T-cell (primary cell): ENCODE measurements at places on chromosomes 5 and 9. TPM values are rescaled to one million over a fixed set of nuclear protein-coding genes. Genes with fewer than 3 reads are reported as not detected.

GRCh38 chr9:128276574-128277270 is 646 bp downstream of the SWI5 start:
- peak overlapping the region; percentile 61 for H3K27ac ChIP-seq
- no peak for DNase-seq
- H3K36me3 ChIP-seq: peaks cover 11% of the 10 kb centered on the region
- peaks cover 25% of the 10 kb centered on the region for H3K4me1 ChIP-seq
- no peaks in the 10 kb centered on the region for H3K27me3 ChIP-seq

DNA sequence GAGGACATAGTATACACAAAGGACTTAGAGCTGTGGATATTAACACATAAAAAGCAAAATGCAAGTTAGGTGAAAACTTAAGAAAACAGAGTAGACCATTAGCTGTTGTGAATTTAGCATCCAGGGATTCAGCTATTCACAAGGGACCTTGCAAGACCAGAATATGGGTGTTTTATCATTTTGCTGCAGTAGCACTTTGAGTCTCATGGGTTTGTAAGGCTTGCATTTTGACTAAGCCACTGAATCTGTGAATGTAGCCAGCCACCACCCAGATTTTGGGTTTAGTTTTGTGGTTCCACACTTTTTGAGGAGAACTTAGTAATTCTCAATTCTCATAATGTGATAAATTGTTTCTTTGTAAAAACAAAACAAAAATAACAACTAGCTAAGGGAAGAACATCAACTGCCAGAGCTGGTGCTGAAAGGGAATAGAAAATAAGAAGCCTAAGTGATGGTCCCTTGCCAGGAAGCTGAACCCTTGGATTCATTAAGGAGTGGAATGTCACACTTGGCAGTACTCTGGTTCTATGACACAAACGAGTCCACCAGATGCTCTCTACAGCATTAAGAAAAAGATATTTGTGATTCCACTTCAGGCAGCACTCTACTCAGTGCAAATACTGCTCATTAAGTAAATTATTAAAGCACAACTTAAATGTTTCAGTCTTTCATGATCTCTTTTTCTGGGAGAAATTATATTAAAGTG is 557.4 kb upstream of the ZNF462 start:
- H3K27me3 ChIP-seq: no peaks in the 10 kb centered on the region
- no peaks in the 10 kb centered on the region for H3K36me3 ChIP-seq
- H3K27ac ChIP-seq: no peak overlapping the region
- H3K4me1 ChIP-seq: no peaks in the 10 kb centered on the region

DNA sequence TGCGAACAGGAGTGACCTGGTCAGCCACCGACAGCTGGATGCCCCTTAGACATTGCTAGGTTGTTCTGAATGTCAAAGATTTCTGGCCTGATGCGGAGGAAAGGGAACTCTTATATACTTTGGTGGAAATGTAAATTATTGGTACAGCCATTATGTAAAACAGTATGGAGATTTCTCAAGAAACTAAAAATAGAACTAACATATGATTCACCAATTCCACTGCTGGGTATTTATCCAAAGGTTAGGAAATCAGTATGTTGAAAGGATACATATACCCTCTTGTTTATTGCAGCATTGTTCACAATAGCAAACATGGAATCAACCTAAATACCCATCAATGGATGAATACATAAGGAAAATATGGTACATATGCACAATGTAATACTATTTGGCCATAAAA is 31.8 kb downstream of the DMRT3 start:
- no peak overlapping the region for H3K4me3 ChIP-seq
- H3K4me1 ChIP-seq: peaks cover 4% of the 10 kb centered on the region
- H3K27me3 ChIP-seq: peaks cover 13% of the 10 kb centered on the region
- no peaks in the 10 kb centered on the region for H3K36me3 ChIP-seq

DNA sequence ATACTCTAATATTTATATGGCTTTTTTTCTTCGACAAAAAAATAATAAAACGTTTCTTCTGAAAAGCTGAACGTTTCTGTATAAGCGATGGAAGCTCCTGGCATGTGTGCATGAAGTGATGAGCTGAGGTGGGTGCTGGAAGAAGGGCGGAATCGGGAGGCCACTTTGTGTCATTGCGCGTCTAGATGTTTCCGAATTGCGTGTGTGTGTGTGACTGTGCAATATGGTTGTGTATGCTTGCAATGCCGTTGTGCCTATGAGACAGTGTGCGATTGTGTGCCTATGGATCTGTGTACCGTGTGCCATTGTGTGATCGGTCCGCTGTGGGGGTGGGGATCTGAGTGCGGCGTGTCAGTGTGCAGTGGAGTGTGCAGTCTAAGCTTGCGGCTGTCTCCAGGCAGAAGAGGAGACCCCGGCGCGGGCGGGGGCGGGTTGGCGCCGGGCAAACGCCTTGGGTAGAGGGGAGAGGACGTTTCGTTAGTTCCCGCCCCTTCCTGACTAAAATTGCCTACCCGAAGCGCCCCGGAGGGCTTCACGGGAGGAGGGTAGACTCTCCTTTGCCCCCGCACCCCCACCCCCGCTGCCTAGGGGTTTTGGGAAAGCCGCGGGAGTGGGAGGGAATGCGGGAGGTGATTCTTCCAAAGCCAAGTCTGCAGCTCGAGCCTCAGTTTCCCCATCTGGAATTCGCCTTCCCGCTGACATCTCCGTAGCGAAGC is 24.2 kb downstream of the PCDHGC5 start:
- no peak for DNase-seq
- peaks cover 3% of the 10 kb centered on the region for H3K4me1 ChIP-seq
- no peak overlapping the region for H3K27ac ChIP-seq
- peak overlapping the region; percentile 50 for H3K4me3 ChIP-seq
- peaks cover 3% of the 10 kb centered on the region for H3K27me3 ChIP-seq

DNA sequence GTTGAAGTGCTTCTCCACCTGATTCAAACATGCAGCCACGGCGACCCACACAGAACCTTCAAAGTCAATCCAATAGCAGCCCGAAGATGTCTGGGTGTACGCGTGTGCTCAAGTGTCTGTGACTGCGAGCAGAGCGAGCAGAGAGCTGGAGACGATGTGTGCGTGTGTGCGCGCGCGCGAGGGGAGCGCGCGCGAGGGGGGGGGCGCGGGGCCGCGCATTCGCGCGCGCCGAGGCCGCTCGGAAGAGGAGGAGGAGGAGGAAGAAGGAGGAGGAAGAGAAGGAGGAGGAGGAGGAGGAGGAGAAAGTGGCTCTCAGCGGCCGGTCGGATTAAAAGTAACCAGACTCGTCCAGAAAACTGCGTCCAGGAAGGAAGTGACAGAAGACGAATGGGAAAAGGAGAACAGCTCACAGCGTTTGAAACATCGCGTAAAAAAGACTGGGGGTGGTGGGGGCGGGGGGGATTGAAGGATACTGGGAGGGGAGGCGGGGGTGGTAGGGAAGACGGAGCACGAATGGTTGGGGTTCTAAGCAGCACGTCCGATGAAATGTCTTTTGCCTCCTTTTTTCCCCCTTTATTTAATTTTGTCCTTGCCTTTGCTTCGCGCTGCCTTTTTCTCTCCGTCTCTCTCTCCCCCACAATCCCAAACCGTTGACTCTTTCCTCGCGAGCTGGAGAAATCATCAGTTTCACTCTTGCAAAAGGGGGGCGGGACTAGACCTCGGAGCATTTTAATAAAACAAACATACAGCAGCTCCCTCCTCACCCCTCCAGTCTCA is at the start of gene MEF2C:
Gene MEF2C, minus strand, starts transcription at position 126 of the 777 bp plus-strand sequence. CDS start 59,396 bp downstream, outside the sequence.
- no peak within 1 kb of the TSS for H3K27ac ChIP-seq
- no peak for DNase-seq
- H3K4me1 ChIP-seq: peaks cover 10% of the 10 kb centered on the region
- H3K36me3 ChIP-seq: no peaks in the 10 kb centered on the region
- H3K4me3 ChIP-seq: peak within 1 kb of the TSS; percentile 21

DNA sequence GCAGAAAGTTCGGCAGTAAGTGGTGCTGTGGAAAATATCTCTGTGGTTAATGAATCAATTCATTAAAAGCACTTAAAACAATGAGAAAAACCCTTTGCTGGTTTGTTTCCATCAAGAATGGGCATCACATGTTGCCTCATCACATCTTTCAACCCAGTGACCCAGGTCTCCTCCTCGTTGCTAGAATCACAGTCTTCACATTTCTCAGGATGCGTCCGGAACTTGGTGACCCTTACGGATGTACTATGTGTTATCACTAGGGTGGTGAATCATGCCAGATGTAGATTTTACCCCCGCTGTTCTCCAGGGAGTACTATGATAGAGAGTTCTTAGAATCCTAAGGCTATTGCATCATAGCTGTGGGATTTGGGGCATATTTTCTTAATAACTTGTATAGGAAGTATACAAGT is 217.9 kb upstream of the KLF4 start:
- H3K4me3 ChIP-seq: no peak overlapping the region
- no peak overlapping the region for H3K27ac ChIP-seq
- no peak for DNase-seq
- H3K36me3 ChIP-seq: no peaks in the 10 kb centered on the region

DNA sequence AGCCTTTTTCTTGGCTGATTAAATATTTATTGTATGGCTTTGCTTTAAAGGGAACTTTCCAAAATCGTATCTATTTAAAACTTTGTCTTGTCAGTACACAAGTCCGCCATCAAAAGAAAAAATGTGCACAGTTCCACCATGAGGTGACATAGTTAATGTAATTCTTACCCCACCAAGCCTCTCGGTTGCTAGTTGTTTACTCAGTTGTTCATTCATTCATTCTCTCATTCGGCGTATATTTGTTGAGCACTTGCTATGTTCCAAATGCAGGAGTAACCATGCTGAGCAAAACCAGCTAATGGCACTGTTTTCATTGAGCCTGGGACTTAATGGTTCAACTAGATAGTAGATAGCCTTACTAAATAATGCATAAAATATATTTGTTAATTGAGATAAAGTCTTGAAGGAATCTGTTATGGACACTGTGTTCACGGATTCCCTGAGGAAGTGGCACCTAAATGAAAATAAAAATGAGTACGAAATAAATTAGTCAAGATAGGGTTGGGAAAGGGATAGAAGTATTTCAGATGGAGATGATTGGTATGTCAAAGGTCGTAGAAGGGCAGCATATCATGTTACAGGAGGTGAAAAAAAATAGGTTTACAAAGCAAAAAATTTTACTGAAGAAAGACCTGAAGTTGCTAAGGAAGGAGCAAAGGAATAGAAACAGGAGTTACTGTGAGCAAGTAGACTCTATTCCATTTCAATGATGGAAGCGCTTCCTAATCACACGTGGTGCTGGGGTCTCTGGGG is 1.5 kb downstream of the DCAF10 start:
- DNase-seq: no peak
- H3K27ac ChIP-seq: no peak overlapping the region
- H3K36me3 ChIP-seq: no peaks in the 10 kb centered on the region
- H3K4me3 ChIP-seq: peak overlapping the region; percentile 98
- no peaks in the 10 kb centered on the region for H3K27me3 ChIP-seq

DNA sequence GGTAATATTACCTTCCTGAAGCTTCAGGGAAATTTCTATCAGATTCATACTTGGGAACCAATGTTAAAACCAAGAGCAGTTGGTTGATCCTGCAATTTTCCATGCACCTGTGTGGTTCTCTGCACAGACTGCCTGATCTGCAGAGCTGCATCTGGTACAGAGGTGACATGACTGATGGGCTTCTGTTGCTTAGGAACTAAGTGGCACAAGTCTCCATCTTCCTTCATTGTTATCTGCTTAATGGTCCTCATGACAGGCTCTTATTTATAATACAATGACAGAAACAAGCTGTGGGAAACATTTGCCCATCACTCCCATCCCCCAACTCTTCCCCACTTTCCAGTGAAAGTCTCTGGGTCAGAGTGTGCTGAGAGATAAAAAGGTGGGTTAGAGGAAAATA is 799.1 kb downstream of the TAF11L14 start:
- H3K27me3 ChIP-seq: no peaks in the 10 kb centered on the region
- DNase-seq: no peak
- H3K4me1 ChIP-seq: no peaks in the 10 kb centered on the region
- no peak overlapping the region for H3K4me3 ChIP-seq
- H3K27ac ChIP-seq: no peak overlapping the region

DNA sequence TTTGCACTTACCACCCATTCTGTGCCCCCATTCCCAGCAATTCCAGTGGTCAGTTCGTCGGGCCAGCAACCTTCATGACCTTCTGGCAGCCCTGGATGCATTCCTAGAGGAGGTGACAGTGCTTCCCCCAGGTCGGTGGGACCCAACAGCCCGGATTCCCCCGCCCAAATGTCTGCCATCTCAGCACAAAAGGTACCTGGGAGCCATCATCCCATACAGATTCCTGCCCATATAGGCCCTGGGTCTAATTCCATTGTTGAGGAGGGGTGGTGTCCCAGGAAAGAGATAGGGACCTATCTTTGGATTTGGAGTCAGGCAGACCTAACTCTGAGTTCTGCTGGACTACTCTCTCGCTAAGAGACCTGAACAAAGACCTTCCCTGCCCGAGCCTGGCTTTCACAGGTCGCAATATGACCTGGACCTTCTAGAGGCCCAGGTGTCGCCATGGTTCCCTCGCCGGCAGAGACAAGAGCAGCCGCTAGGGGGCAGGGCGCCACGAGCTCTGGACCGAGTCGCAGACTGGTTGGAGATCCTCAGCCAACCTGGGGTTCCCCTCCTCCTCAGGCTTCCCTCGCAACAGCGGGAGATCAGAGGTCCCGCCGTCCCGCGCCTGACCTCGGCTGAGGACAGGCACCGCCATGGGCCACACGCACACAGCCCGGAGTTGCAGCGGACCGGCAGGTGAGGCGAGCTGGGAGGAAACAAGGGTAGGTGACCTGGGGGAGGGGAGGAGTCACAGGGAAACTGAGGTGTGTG is 3.1 kb downstream of the SLC4A9 start:
- no peaks in the 10 kb centered on the region for H3K27me3 ChIP-seq
- DNase-seq: peak; percentile 82
- peaks cover 9% of the 10 kb centered on the region for H3K4me1 ChIP-seq
- no peak overlapping the region for H3K27ac ChIP-seq
- H3K36me3 ChIP-seq: no peaks in the 10 kb centered on the region

DNA sequence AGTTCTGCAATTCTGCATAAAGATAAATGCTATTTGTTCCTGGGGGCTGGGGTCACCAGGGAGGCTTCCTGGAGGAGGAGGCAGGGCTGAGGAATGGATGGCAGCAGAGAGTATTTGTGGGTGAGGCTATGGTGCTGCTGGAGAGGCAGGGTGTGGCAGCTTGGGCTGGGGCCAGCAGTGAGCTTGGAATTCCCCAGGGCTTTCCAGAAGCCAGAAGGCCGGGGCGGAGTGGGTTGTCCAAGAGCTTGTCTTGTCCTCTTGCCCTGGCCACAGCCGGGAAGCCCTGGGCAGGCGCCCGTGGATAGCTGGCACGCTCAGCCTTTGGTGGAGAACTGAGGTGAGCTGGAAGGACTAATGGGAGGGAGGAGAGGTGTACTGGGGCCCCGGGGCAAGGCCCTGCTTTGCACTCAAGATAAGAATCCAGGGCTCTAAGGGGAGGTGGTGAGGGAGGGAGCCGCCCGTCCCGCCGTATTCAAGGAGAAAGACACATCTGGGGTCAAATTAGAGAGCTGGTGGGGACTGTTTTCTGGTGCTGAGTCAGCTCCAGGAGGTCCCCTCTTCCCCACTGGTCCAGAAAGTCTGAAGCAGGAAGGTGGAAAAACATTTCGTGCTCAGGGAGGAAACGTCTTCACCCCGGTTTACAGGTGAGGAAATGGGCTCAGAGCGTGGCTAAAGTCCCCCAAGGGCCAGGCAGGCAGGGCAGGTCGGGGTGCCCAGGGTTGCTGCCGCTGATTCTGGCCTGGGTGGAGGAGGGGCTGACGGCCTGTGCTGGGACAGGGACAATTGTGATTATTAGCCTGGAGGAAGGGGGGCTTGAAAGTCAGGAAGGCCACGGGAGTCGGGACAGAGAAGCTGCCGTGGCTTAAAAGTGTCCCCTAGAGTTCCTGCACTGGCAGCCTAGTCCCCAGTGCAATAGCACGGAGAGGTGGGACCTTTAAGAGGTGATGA is 26.9 kb upstream of the CNOT6 start:
- H3K4me1 ChIP-seq: no peaks in the 10 kb centered on the region
- no peaks in the 10 kb centered on the region for H3K36me3 ChIP-seq
- peaks cover 46% of the 10 kb centered on the region for H3K27me3 ChIP-seq
- H3K4me3 ChIP-seq: no peak overlapping the region
- DNase-seq: no peak

RMI1 gene
- total RNA-seq: 5.7 TPM

NME5 gene
- total RNA-seq: not detected

CCDC152 gene
- 6.5 TPM for total RNA-seq

PPIC gene
- 0.26 TPM for total RNA-seq

FBP2 gene
- not detected for total RNA-seq

ADAMTSL2 gene
- total RNA-seq: 0.56 TPM
